ENCODE measurements at places on chromosomes 11 and 22.

GRCh38 chr11:14308114-14308896 lies 50.7 kb downstream of the RRAS2 start:
- peak; percentile 12 for DNase-seq

DNA sequence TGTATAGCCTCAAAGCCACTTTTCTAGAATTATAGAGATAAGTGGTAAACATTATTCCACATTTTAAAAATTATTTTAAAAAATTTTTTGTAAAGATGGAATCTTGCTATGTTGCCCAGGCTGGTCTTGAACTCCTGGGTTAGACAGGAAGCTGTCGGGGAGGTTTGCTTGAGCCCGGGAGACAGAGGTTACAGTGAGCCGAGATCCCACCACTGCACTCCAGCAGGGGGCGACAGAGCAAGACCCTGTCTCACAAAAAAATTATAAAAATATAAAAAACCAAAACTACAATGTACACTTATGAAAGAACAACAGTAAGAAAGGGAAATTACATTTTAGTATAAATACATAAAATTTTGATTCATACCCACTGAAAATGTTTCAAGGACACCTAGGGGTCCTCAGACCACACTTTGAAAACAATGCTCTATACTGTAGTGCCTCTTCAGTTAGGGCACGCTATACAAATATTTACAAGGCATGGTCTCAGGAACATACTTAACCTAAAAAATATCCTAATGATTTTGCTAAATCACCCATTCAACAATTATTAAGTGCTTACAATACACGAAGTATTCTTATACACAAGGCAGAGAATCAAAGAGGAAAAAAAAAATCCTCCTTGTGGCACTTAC lies 111.2 kb downstream of the MRTFA start:
- no peak for DNase-seq

DNA sequence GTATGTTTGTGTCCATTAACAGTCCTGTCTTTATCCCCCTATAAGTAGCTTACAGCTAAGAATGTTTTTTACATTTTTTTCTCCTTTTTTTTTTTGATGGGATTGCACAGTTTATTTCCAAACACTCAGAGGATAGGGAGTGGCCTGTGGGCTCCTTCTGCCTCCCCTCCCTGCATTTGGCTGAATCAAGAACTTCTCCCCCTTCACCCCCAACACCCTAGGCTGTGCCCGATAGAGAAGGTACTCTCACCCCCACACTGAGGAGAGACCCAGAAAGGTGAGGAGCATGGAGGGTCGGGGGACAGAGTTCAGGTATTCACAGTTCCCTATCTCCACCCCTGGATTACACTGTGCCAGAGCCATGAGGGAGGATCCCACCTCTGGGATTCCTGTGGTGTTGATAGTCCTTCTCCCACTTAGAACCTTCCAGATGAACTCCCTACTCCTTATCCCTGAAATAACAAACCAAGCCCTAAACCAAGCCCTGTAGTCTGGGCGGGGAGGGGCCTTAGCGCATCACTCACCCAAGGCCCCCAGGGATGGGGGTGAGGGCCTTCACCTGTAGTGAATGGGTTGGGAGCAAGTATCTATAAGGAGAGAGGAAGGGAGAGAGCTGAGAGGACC lies 97.1 kb downstream of the ADAMTS15 start:
- DNase-seq, result peak; percentile 71

GRCh38 chr11:65928667-65929066 lies 9.4 kb downstream of the DRAP1 start:
- no peak for DNase-seq

DNA sequence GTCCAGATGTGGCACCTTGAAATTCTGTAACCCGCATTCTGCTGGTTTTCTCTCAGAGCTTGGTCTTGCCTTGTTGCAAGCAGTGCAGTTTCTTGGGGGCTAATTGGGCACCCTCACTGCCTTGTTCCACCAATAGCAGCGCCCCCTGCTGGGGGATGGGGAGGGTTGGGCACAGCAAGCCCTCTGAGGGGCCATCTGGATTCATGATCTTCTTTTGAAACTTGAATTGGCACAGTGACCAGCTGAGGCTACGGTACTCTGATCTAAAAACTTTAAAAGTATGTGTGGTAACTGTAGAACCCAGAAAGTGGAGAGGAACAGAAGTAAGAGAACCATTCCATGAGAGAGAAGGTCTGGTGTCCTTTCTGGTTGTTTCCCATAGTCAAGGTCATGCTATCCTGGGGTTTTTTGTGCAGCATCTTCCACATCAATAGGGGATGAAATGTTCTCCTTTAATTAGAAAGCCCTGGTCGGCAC lies 64.2 kb downstream of the MED15 start:
- DNase-seq, result no peak

- no peak for DNase-seq
Observed at GRCh38 chr22:20964090-20964798, 2.8 kb upstream of the AIFM3 start.

- DNase-seq, result peak; percentile 33
Observed at GRCh38 chr22:32904044-32904443, 102.5 kb downstream of the TIMP3 start.

DNA sequence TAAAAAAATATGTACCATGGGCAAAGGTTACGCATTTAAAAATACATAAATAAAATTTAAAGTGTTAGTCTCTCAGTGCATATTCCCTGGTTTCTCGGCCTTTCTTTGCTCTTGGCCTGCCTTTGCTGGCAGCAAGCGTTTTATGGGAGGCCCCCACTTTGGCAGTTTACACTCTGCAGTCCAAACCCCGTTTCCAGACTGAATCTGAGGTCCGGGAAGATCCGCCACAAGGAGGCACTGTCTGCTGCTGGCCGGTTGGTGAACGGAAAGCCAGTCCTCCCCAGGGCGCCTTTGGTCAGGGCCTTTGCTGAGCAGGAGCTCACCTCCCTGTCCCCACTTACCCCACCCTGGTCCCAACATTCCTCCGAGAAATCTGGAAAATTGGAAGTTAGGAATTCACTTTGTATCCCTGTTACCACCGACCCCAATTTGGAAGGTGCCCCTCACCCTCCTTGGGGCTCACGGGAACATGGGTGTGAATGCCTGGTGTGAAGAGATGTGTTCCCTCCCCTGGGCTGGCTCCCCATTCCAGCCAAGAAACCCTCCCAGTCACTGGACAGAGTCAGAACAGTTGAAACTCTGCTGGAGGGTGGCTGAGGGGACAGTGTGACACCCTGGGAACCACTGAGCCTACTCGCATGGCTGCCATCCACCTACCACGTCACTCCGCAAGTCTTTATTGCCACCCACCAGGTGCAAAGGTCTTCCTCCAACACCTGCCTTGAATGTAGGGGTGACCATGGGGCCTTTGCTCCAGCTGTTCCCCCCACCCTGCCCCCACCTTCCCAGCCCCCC lies 9.4 kb upstream of the SF1 start:
- DNase-seq, result peak; percentile 23

DNA sequence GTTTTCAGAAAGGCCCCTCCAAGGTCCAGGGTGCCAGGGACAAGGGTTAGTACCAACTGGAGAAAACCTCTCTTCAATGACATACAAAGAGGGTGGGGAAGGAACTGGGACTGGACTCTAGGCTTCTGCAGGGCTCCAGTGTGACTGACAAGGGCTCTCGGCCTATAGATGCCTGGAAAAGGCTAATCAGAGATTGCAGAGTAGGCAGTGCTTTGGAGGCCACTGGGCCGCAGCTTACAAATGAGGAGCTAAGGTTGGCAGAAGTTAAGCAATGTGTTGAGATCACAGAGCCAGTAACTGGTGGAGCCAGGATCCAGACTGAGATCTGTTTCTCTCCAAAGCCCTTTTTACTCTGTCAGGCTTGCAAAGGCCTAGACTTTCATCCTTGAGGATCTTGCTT lies 7.4 kb upstream of the DGKZ start:
- DNase-seq, result peak; percentile 54

GRCh38 chr22:48938741-48939140 lies 888.9 kb downstream of the BRD1 start:
- no peak for DNase-seq

GRCh38 chr11:29260939-29261705 lies 755.7 kb downstream of the KCNA4 start:
- DNase-seq, result peak; percentile 81

GRCh38 chr11:14148653-14149273 lies 186.2 kb downstream of the SPON1 start:
- DNase-seq, result peak; percentile 31

DNA sequence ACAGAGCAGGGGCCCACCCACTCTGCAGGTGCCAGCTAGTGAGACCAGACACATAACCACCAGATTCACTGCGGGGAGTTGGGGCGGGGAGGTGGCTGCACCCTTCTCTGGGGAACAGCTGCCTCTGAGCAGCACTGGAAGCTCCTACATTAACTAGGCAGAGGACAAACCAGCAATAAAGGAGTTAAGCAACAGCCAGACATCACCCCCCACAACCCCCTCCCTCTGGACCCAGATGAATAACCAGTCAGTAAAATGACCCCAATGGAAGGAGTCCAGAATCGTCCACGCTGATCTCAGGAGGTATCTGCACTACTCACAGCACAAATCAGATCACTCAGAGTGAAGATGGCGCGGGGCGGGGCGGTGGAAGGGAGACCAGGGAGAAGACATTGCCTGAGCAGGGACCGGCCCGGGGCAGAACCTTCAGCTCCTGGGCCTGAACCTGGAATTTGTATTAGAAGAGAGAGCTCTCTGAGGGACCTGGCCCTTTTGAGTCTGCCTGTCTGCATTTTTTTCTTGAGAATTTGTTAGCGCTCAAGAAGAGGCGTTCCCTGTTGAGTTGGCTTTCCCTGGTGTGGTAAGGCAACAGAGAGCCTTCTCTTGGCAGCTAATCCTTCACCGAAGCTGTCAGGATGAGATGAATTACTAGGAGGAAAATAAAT lies 125.5 kb upstream of the NCAM1 start:
- DNase-seq, result no peak

All from NCI-H226 (cell line).